ENCODE measurements at places on chromosomes 5 and 9. TPM values are rescaled to one million over a fixed set of nuclear protein-coding genes. Genes with fewer than 3 reads are reported as not detected.

- no peak for DNase-seq
Observed at GRCh38 chr5:14471507-14471906, 110.1 kb upstream of the OTULINL start.

- DNase-seq, result no peak
Observed at GRCh38 chr9:5872511-5872910, 18.2 kb upstream of the MLANA start.

GRCh38 chr5:30040488-30041118 is 1152.9 kb upstream of the CDH6 start:
- DNase-seq, result peak; percentile 66

Gene TSSK1B
- not detected for total RNA-seq

Gene CTSV
- 4.0 TPM for total RNA-seq

DNA sequence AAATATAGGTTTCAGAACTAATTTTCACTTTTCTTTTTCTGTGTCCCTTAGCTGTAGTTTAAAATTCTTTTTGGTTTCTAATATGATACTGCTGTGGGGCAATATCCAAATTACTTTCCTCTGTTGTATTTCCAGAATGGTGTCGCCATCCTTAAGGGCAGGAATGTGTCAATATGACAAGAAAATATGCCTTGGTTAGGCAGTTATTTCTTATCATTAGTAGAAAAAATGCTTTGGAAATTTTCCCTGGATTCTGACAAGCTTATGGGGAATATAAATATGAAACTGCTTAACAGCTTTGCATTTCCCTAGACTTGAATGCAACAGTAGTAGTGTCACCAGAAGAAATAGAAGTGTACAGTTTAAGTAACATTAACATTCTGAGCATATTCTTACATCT is 29.4 kb downstream of the ANKRD34B start:
- no peak for DNase-seq

- DNase-seq, result peak; percentile 81
Observed at GRCh38 chr5:57538341-57538955, 55.8 kb upstream of the ACTBL2 start.

GRCh38 chr5:83441747-83442146 is 29.8 kb upstream of the VCAN start:
- no peak for DNase-seq

Gene WNT8A
- not detected for total RNA-seq

- DNase-seq, result peak; percentile 11
Observed at GRCh38 chr9:128503870-128504269, 649 bp upstream of the GLE1 start.

Gene ADAMTSL1
- total RNA-seq, result 67.7 TPM

DNA sequence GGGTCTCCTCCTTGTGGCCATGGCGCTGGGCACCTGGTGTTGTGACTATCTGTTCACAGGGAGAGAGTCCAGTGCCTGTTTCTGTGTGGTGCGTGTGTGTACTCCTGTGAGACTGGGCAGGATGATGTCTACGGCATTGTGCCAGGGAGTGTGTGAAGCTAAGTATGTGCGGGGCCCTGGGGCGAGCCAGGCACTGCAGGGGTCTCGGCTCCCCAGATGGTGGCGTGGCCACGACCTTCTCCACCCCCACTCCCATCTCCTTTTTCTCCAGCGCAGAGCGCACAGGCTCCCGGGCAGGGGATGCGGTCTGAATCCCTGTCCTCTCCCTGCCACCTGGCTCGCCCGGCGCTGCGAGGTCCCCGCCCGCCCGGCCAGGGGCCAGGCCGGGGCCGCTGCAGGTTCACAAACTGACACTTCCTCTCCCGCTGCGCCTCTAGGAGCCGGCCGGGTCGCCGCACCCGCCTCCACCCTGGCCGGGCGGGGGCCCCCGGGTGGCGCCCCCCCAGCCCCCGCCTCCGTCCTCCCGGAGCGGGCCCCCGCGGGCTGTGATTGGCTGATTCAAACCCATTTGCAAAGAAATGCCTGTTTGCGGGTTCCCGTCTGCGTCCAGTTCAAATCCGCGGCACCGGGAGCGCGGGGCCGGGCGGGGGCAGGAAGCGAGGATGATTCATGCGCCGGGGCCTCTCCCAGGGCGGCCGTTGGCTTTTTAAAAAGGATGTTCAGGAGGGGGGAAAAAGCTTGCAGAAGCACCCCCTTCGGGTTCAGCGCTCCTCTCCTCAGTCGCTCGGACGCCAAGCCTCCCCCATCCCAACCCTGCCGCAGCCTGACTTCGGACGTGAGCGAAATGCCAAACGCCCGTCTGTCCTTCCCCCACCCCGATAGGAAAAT is 790 bp downstream of the PHF19 start:
- peak; percentile 96 for DNase-seq

- no peak for DNase-seq
Observed at GRCh38 chr9:88691811-88692210, 156.8 kb downstream of the NXNL2 start.

- no peak for DNase-seq
Observed at GRCh38 chr5:99102073-99102697, 173.4 kb upstream of the CHD1 start.

GRCh38 chr9:5357431-5358105 is 17.9 kb upstream of the RLN1 start:
- DNase-seq, result no peak

- DNase-seq, result no peak
Observed at GRCh38 chr5:140327589-140327988, 18.8 kb downstream of the HBEGF start.

DNA sequence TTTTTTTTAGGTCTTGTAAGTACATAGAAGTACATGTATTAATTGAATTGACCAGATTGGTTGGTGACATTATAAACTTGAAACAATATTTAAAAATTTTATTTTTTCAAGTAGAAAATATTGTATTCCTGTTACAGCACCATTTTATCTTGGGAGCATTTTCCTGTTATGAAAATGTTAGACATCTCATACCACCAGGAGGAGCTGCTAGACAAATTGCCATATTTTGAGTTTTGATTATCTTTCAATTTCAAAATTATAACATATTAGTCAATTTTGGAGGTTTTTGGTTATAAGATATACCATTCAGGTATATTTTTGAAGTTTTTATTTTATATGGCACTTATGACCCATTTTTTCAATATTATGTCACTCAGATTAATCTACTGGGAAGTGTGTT is 84.4 kb downstream of the CNTLN start:
- DNase-seq, result no peak

- DNase-seq, result no peak
Observed at GRCh38 chr5:137794863-137795262, 40.7 kb upstream of the HNRNPA0 start.

DNA sequence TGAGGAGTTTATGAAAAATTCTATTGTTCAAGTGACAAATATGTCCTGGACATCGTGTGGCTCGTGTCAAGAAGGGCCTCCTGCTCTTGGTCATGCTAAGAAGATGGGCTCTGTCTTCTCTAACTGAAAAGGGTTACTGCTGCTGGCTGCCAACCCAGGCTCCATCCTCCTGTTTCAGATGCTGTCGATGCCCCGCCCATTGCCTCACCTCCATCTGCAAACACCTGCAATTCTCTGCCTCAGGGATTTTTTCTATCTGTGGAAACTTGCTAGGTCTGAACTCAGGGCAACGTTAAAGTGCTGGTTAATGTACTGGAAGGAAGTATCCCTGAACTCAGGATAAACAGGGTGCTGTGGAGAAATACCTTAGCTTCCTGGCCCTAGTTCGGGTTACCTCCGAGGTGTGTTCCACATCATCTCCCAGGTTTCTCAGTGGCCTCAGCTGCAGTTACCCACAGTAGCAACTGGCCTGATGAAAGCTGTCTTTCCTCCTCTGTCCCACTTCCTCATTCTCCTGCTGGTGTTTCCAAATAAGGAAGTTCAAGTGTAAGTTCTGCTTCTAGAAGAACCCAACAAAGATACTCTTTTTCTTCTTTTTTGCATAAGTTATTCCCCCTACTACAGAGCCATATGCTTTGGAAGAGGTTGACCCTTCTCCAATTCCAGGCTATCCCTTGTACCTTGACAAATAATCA is 151.7 kb upstream of the SMIM23 start:
- DNase-seq, result no peak

Gene TRAF1
- 0.79 TPM for total RNA-seq

DNA sequence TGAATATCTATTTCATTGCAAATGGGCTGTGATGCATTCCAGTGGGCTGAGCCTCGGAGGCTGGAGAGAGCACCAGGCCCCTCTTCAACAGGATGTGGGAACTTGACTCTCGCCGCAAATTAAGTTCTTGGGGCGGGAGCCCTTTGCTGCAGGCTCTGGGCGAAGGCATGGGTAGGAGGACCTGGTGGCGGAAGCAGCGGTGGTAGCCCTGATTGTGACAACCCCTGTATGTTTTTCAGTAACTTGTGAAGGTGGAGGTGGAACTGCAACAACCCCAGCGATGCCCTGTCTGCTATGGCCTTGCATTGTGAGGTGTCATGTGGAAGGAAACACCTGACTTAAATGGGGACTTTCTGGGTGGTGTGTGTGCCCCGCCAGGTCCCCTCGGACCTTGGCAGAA is 9.4 kb downstream of the FYB1 start:
- DNase-seq, result no peak

- peak; percentile 9 for DNase-seq
Observed at GRCh38 chr5:7976411-7977190, 107.7 kb downstream of the MTRR start.

Gene SHISAL2B
- total RNA-seq, result not detected

DNA sequence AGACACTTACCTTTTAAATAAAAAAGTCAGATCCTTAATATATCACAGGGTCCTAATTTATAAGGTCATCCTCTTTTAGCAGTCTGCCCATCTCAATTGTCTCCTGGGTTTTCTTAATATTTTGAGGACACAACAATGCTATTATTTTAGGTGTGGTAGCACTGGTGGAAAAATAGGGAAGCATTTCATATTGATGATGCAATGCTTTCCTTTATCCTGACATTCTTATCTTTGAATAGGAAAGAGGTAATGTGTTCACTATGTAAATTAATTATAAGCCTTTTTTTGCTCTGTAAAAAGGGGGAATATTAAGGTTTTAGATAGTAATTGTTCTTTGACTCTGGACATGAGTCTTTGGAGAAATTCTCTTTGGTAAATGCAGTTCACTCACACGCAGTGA is 164.7 kb downstream of the YTHDC2 start:
- no peak for DNase-seq
